ENCODE measurements at places on chromosomes 12 and 14. TPM values are rescaled to one million over a fixed set of nuclear protein-coding genes. Genes with fewer than 3 reads are reported as not detected.

NRXN3 gene
- total RNA-seq, result under 0.01 TPM

ANKRD33 gene
- total RNA-seq, result 0.06 TPM

TRPV4 gene
- total RNA-seq, result 0.53 TPM

GPRC5D gene
- total RNA-seq, result 0.25 TPM

CEBPE gene
- total RNA-seq, result not detected

ANKS1B gene
- total RNA-seq, result 3.0 TPM

OR6C74 gene
- total RNA-seq, result not detected

Measured in aortic smooth muscle cell (primary cell).